Ammon's horn (tissue), 1 donor: ENCODE measurements at places on chromosomes 4 and X.

DNA sequence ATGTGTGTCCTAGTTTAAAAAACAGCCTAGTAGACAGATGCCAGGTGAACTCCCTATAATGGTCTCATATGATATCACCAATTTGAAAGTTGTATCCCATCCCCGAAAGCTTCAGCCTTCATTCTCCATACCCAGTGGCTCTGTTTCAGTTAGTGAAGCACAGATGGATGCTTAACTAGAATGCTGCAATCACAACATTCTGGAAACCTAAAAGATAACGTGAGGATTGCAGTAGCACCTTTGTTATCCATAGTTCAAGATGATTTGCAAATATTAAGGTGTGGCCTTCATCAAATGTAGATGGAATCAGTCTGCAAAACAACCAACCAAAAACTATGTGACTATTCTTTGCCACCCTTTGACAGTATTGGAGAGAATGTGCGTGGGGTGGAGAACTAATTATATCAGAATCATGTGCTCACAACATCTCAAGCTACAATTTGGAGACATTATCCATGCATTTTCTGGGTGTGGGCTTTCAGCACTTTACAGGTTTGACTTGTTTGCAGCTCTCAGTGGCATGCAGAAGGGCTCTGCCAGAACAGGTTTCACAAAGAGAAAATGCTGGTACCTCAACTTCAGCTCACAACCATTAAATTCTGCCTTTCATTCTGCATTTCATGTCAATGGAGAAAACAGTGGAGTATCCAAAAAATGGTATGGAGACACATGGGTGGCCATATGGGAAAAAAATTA, 18.3 kb upstream of the PPID start:
- no peak for DNase-seq

GRCh38 chrX:40471965-40472648, 108.7 kb upstream of the ATP6AP2 start:
- DNase-seq, result peak; percentile 62

GRCh38 chr4:149292425-149293007, 523.1 kb downstream of the IQCM start:
- no peak for DNase-seq

GRCh38 chr4:7110546-7110945, 42.7 kb upstream of the GRPEL1 start:
- no peak for DNase-seq

DNA sequence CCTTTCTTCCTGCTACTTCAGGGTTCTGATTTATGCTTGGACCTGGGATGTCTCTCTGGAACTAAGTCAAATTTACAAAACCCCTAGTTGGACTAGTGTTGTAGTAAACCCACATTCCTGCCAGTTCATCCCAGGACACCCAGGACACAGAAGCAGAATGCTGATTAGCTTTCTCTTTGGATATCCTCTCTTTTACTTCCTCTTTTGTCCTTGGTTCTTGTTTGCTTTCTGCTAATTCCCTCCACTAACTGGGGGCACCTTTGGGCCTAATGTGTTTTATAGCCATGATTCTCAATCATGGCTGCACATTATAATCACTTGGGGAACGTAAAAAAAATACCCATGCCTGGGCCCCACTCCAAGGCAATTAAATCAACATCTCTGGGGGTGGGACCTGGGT, 42.5 kb downstream of the LANCL3 start:
- no peak for DNase-seq

DNA sequence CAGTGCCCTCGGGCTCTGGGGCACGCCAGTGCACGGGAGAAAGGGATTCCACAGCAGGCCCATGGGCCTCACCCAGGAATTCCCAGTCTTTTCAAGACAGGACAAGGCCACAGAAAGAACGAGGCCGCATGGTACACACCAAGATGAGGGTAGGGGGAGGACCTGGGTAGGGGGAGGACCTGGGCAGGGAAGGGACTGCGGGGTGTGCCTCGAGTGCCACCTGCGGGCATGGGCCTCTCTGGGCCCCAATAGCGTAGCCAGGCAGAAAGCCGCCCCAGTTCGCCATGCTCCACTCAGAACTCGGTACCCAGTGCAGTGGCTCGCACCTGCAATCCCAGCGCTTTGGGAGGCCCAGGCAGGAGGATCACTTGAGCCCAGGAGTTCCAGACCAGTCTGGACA, 14.0 kb upstream of the DUSP9 start:
- no peak for DNase-seq

DNA sequence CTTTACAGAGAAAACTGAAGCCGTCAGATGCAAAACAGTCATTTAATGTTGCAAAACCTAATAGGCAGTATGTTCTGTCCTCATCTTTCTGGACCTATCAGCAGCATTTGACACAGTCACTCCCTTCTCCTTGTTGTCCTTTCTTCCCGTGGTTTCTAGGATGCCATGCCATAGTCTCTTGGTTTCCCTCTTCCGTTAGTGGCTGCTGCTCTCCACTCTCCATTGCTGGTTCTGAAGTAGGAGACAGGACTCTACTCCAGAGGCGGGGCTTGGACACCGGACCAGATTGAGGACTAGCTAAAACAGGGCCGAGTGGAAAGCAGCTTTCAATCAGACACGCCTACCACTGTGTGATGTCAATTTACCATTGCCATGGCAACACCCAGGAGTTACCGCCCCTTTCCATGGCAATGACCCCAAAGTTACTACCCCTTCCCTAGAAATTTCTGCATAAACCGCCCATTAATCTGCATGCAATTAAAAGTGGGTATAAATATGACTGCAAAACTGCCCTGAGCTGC, 88.8 kb upstream of the CCDC160 start:
- DNase-seq, result no peak

- DNase-seq, result no peak
Observed at GRCh38 chr4:185700048-185700447, 111.9 kb downstream of the SORBS2 start.

DNA sequence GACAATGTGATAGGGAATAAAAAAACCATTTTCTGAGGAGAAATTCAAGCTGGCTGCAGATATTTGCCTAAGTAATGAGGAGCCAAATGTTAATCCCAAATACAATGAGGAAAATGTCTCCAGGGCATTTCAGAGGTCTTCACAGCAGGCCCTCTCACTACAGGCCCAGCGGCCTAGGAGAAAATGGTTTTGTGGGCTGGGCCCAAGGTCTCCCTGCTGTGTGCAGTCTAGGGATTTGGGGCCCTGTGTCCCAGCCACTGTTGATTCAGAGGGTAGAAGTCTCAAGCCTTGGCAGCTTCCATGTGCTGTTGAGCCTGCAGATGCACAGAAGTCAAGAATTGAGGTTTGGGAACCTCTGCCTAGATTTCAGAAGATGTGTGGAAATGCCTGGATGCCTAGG, 778.7 kb downstream of the CENPC start:
- no peak for DNase-seq

GRCh38 chrX:12865359-12865758, 1.5 kb upstream of the TLR7 start:
- DNase-seq, result peak; percentile 10

GRCh38 chrX:18793601-18794089, 86.2 kb downstream of the PPEF1 start:
- no peak for DNase-seq

DNA sequence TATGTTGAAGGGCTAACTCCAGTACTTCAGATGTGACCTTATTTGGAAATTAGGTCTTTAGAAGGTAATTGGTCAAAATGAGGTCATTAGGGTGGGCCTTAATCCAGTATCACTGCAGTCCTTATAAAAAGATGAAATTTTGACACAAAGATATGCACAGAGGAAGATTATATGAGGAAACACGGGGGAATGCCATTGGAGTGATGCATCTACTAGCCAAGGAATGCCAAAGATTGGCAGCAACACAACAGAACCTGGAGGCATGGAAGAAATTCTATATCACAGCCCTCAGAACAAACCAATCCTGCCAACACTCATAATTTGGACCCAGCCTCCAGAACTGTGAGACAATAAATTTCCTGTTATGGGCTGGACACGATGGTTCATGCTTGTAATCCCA, 17.6 kb downstream of the TRIM61 start:
- DNase-seq, result no peak

DNA sequence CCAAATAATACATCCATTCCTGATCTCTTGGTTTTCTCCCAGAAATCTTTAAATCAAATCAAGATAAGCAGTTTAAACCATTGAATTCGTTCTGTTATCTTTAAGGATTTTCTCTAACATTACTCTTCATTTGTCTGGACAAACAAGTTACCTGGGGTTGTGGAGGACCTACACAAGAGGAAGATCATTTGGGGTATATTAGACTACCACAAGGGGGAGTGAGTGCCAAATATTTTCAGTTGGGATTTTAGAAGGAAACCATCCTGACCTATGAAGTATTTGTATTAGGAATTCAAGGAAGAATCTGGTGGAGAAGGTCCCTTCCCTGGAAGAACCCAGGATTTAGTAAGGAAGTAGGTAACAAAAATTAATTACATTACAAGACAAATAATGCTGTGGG, 12.0 kb upstream of the DCHS2 start:
- no peak for DNase-seq

GRCh38 chr4:31328932-31329331, 608.8 kb downstream of the PCDH7 start:
- DNase-seq, result peak; percentile 75

DNA sequence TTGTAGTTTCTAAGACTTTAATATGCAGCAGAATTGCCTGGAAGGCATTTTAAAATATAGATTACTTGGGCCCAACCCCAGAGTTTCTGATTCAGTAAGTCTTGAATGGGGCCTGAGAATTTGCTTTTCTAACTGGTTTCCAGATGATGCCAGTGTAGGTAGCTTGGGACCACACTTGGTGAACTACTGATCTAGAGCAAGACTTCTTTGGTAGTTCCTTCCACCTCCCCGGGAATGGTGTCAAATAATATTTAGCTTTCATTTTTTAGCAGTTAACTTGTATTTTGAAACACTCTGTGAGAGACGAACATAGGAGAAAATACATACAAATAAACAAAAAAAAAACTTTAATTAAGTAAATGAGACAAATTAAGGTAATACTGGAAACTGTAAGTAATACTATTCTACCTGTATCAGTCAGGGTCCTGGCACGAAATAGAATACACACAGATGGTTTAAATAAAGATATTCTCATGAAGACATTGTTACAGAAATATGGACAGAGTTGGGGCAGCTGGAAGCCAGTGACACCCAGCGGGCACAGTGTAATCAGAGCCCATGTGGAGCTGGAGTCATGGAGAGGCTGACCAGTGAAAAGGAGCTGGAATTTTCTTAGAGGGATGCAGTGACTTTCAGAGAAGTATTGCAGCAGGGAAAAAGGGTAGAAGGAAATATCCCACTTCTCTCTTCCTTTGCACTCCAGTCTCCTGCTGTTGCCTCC, 905.7 kb downstream of the CCSER1 start:
- DNase-seq, result no peak

DNA sequence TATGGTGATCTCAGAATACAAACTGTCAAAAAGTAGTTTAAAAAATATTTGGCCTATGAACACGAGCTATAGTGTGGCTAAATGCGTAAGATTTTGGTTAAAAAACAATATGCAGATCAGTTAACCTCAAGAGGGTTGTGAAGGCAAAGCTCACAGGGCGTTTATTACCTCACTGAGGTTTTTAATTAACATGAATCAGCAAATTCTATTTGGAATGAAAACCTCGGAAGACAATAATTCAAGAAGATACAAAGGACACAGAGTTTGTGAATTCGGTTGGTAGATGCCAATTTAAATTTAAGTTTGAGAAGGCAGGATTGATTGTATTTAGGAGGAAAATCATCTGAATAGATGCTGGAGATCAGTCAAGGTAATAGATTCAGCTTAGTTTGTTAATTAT, 1434.6 kb downstream of the C4orf33 start:
- DNase-seq, result no peak

GRCh38 chr4:142817442-142817841, 28.7 kb downstream of the INPP4B start:
- peak; percentile 13 for DNase-seq

DNA sequence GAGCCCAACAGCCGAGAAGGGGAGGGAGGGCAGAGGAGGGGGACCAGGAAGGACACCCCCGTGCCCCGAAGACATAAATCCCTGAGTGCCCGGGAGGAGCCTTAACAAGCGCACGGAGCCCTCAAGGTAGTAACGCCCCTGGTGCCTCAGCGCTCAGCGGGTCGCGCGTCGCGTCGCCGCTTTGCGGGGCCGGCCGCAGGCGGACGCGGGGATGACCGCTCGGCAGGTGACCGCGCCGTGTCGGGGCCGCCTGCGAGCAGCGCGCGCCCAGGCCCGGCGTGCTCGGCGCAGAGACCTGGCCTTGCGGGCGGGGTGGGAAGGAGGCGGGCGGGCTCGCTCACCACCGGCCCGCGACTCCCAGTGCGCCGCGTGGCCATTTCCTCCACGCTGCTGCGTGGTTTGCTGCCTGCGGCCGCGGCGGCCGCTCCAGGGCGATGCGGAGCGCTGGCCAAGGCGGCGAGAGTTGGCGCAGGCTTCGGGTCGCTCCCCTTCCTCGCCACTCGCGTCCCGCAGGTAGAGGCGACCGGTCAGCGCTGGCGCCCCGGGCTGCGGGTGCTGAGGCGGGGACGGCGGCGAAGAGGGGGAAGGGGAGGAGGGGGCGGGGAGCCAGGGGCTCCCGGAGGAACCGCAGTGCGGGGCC, 632 bp downstream of the CCSER1 start:
- no peak for DNase-seq

- DNase-seq, result no peak
Observed at GRCh38 chrX:45860450-45860849, 659.8 kb upstream of the DIPK2B start.

- DNase-seq, result peak; percentile 14
Observed at GRCh38 chrX:128975745-128976144, 547.5 kb downstream of the SMARCA1 start.

- DNase-seq, result no peak
Observed at GRCh38 chr4:152997771-152998487, 61.8 kb downstream of the FHDC1 start.

GRCh38 chr4:157885811-157886210, 287.0 kb downstream of the GASK1B start:
- DNase-seq, result peak; percentile 61

DNA sequence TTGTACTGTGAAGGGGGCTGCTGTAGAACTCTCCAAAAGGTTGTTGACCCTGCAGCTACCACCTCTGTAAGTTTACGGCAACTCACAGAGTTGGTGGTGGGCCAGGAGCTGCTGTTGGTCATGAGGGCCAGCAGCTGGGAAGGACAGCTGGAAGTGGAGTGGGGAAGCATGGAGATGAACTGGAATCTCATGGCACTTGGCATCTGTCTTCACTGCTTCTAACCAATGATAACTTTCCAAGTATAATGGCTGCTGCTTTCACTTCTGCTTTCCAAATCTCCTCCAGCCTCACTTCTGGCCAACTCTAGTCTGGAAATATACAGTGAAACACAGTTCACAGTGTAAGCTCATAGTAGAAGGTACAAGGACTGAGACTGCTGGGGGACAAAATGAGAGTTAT, 126.5 kb upstream of the INTU start:
- DNase-seq, result no peak

DNA sequence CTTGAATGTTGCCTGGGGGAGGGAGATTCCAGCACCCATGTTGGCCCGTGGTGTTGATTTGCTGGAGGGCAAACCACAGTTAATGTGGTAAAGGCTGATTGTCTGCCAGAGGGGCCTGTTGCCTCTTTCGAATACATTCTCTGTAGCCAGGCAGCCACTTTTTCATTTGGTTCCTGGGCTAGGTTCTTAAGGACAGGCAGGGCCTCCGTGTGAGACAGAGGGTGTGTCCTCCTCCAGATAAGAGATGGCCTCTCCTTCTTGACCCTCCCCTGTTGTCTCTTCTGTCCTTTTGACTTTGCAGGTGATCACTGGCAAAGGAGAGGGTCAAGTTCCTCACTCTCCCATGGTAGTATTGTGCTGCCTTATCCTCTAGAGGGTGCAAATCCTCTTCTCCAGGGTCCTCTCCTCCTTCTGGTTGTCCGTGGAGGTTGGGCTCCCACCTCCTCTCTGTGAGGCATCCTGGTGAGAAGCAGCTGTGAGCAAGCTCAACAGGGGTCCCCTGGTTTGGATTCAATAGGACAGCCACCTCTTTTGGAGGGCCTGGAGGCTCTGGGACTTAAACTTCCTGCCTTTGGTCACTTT, 44.9 kb downstream of the ZNF182 start:
- no peak for DNase-seq
